ENCODE measurements at places on chromosomes 7 and 10.

GRCh38 chr7:117066668-117067067, 113.4 kb downstream of the ST7 start:
- DNase-seq = no peak

- DNase-seq = peak; percentile 8
Measured at GRCh38 chr10:58414270-58415041, 29.2 kb downstream of the TFAM start.

- DNase-seq = no peak
Measured at GRCh38 chr7:24690251-24690650, 67.0 kb downstream of the GSDME start.

GRCh38 chr7:46486256-46487206, 565.5 kb upstream of the IGFBP3 start:
- no peak for DNase-seq

DNA sequence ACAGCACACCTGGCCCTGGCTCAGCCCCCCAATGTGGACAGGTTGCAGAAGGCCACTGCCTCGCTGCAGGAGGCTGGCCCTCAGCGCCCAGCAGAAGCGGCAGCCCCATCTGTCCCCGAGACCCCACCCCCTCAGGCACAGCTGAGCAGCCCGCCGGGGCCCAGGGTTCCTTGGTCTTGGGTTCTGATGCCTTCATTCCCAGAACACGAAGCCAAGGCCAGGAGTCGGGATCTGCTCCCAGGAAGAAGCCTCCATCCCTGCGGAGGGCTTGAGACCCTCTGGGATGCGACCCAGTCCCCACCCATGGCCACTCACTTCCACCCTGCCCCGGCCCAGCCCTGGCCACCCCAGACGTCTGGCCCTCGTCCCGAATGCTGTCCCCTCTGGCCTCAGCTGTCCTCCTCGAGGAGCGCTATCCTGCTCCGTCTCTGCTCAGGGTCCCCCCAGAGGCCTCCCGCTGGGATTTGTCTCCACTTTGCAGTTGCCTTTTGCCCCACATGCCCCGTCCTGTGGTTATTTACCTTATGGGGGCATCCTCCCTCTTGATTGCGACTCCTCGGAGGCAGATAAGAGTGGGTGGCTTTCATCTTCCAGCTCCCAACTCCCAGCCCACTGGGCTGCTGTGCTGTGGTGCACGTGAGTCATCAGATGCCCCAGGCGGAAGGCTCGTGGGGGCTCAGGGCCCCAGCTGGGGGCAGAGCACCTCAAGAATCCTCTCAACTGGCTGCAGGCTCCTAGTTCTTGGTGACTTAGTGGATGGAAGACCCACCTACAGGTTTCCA, 97.5 kb downstream of the MKI67 start:
- no peak for DNase-seq

DNA sequence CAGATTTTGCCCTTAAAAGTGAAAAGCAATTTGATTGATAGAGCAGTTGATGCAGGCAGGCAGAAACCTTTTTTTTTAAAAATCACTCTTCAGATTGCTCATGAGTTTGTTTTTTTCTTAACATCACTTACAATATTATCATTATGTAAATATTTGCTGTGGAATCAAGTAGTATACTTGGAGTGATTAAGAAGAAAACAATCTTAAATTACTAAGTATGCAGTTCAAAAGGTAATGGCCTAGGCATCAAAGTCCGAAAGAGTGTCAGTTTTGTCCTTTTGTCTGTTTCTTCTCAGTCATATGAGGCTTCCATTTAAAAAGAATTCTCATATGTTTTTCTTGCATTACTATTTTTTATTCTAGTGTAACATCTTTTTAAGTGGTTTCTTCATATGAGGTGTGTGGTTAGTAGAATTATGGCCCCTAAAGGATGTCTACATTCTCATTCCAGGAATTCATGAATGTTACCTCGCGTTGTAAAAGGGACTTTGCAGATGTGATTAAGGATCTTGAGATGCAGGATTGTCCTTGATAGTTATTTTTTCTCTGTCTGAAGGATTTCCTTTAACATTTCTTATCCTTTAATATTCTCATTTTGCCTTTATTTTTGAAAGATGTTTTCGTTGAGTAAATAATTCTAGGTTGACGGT, 44.0 kb downstream of the BICC1 start:
- DNase-seq = no peak

DNA sequence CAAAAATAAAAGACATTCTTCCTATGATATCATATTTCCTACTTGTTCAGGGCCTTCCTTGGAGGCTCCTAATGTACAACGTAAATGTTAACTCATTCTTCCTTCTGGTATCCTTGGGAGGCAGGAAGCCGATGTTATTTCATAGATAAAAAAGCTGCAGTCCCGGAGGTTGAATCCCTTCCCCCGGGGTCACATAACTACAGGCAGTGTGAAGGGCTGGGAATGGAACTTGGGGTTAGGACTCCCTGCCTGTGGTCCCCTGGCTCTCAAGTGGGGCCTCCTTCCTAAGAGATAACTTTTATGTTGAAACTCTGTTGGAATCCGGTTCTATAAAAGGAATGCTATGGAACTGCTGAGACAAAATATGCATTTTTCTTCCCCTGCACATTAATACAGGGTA, 14.9 kb upstream of the CCDC3 start:
- DNase-seq = no peak

- no peak for DNase-seq
Measured at GRCh38 chr7:5827755-5828154, 46.3 kb upstream of the RNF216 start.

DNA sequence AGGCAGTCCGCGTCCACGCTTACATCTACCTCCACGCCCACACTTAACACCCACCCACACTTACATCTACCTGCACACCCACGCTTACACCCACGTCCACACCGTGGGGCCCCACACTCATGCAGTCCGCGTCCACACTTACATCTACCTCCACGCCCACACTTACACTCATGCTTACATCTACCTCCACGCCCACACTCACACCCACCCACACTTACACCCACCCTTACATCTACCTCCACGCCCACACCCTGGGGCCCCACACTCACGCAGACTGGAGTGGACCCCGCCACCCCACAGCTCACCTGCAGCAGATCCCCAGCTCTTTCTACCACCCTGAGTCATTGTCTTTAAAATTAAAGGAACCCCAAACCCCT, 32.4 kb upstream of the PWWP2B start:
- DNase-seq = no peak
